T-helper 2 cell treated with Interferon-gamma antibody and Interleukin-4, amounts not matched to agents 5 μg/mL and 100 μg/mL, for 36 hours (primary cell): ENCODE measurements at places on chromosomes 2 and 18.

DNA sequence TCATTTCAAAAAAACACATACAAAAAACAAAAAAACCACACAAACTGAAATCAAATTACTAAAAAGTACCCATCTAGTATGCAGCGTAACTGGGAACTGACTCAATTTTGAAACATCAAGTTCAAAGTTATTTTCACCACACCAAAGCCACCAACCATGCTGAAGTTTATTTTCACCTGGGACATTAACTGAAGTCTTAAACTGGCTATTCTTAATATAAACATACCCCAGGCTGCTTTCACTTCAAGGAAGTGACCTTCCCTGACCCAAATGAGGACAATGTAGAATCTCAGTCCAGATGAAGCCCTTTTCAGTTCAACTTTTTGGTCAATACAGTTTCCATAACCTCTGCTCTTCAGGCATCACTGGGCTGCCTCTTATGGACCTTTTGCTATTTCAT lies 84.6 kb downstream of the PIGN start:
- H3K27me3 ChIP-seq, result no peaks in the 10 kb centered on the region
- DNase-seq, result no peak
- no peak overlapping the region for H3K27ac ChIP-seq

- H3K27ac ChIP-seq, result peak overlapping the region; percentile 65
- peak overlapping the region; percentile 62 for H3K4me3 ChIP-seq
- peaks cover 1% of the 10 kb centered on the region for H3K36me3 ChIP-seq
Measured at GRCh38 chr2:203811491-203812221, 55.9 kb upstream of the CTLA4 start.

GRCh38 chr2:215982465-215982875 lies 30.9 kb downstream of the MREG start:
- peaks cover 24% of the 10 kb centered on the region for H3K4me1 ChIP-seq
- H3K36me3 ChIP-seq, result peaks cover 28% of the 10 kb centered on the region
- peak; percentile 63 for DNase-seq
- no peaks in the 10 kb centered on the region for H3K27me3 ChIP-seq
- H3K4me3 ChIP-seq, result no peak overlapping the region

- H3K27ac ChIP-seq, result no peak overlapping the region
- H3K4me1 ChIP-seq, result no peaks in the 10 kb centered on the region
- peaks cover 23% of the 10 kb centered on the region for H3K27me3 ChIP-seq
- no peaks in the 10 kb centered on the region for H3K36me3 ChIP-seq
- no peak for DNase-seq
Measured at GRCh38 chr2:232492236-232492848, 4.7 kb upstream of the ECEL1 start.

- H3K27me3 ChIP-seq, result no peaks in the 10 kb centered on the region
- H3K36me3 ChIP-seq, result no peaks in the 10 kb centered on the region
- DNase-seq, result no peak
- no peak overlapping the region for H3K27ac ChIP-seq
- no peaks in the 10 kb centered on the region for H3K4me1 ChIP-seq
Measured at GRCh38 chr2:187208199-187208785, 239.8 kb downstream of the CALCRL start.

- peaks cover 4% of the 10 kb centered on the region for H3K36me3 ChIP-seq
- peak; percentile 14 for DNase-seq
- no peak overlapping the region for H3K4me3 ChIP-seq
- no peaks in the 10 kb centered on the region for H3K27me3 ChIP-seq
- peak overlapping the region; percentile 18 for H3K27ac ChIP-seq
- H3K4me1 ChIP-seq, result peaks cover 24% of the 10 kb centered on the region
Measured at GRCh38 chr2:3238951-3239841, 138.4 kb downstream of the EIPR1 start.

DNA sequence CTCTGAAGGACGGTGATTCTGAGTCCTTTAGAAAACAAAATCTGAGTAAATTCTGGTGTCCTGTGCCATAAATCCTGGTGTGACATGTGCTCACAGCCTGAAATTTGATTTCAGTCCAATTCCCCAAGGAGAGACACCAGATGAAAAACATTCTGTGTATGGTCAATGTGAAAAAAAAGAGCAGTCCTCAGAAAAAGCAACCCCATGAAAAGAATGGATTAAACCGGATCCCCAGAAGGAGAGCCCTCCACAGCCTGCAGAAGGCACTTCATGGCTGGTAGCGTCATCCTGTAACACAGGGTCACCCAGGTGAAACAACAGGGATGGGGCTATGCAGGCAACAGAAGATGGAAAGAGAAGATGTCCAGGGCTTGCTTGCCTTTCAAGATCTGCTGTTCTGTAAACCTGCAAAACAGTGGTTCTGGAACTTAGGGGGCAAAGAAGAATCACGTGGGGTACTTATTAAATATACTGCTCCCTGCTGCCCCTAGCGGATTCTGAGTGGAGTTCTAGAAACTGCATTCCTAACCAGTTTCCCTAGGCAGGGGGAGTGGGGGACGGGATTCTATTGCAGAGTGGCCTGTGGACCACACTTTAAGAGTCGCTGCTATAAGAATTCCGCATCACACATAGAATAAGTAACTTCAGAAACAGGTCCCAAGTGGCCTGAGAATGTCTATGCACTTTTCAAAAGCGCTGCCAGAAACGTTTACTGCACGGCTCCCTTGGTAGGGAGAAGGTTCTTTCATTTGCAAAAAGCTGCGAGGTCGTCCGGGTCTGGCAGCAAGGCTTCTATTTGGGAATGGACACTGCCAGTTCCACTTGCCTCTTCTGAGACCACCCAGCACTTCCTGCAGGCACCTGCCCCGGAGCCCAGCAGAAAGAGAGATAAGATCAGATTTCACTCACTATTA lies 118.9 kb upstream of the ARL5A start:
- H3K27ac ChIP-seq, result no peak overlapping the region
- DNase-seq, result no peak
- no peak overlapping the region for H3K4me3 ChIP-seq
- H3K36me3 ChIP-seq, result no peaks in the 10 kb centered on the region

- H3K4me3 ChIP-seq, result no peak overlapping the region
- H3K4me1 ChIP-seq, result no peaks in the 10 kb centered on the region
Measured at GRCh38 chr2:124763611-124764010, 738.5 kb downstream of the CNTNAP5 start.

DNA sequence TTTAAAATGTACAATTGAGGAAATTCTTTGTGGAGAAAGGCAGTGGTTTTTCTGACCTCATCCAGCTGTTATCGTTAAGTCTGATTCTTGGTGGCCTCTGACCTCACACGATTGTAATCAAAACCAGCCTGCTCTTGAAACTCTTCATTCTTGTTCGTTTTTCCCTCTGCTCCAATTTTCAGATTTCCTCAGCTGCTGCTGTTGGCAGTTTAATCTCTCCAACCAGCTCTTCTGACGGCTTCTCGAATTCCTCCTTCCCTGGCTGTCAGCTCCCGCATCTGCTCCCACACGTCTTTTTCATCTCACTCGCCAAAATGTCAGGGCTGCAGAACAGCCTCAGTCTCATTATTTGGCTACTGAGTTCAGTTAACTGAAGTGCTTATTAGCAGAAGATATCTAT lies 136.1 kb downstream of the DCDC2C start:
- H3K27me3 ChIP-seq, result no peaks in the 10 kb centered on the region
- no peak overlapping the region for H3K27ac ChIP-seq
- no peaks in the 10 kb centered on the region for H3K4me1 ChIP-seq
- no peaks in the 10 kb centered on the region for H3K36me3 ChIP-seq

DNA sequence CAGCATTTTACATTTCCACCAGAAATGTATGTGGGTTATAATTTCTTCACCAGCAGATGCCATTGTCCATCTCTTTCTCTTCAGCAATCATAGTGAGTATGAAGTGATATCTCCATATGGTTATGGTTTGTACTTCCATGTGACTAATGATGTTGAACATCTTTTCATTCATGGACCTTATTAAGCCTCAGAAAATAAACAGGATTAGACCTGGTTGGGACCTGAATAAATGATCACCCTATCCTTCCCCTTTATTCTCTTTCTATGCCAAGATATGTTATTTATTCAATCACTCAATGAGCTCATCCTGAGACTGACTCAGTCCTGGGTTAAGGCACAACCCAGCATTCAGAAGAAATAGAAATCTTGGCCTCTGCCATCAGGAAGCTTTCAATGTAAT lies 86.6 kb downstream of the ANTXR1 start:
- no peak overlapping the region for H3K4me3 ChIP-seq
- no peaks in the 10 kb centered on the region for H3K4me1 ChIP-seq
- H3K27me3 ChIP-seq, result peaks cover 20% of the 10 kb centered on the region
- H3K27ac ChIP-seq, result no peak overlapping the region
- no peak for DNase-seq

- H3K4me1 ChIP-seq, result no peaks in the 10 kb centered on the region
- no peaks in the 10 kb centered on the region for H3K36me3 ChIP-seq
- no peak for DNase-seq
- no peak overlapping the region for H3K27ac ChIP-seq
Measured at GRCh38 chr18:35451916-35452315, 45.8 kb downstream of the INO80C start.
